WTC11 (cell line): ENCODE measurements at places on chromosomes 5 and 9. TPM values are rescaled to one million over a fixed set of nuclear protein-coding genes. Genes with fewer than 3 reads are reported as not detected.

SMIM3 gene
- total RNA-seq = 11.1 to 14.1 TPM (median 12.2 TPM) in 3 replicates

GRCh38 chr5:10319202-10319851 lies 11.6 kb upstream of the CMBL start:
- DNase-seq = no peak

GRCh38 chr5:50700706-50701105 lies 34.3 kb downstream of the PARP8 start:
- DNase-seq = no peak

DNA sequence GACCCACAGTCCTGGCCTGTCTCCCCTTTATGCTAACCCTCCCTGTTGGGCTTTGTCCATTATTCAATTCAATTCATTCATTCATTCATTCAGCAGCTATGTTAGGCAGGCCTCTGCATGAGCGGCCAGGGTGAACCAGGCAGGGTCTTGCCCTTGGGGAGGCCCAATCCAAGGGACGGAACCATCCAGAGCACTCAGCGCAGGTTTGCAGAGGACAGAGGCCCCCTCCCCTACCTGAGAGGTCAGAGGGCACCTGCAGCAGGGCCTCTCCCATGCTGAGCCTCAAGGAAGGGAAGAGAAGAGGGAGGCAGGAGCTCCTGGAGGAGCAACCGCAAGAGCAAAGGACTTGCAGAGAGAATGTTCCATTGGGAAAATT lies 61.4 kb downstream of the C9orf50 start:
- no peak for DNase-seq
